Natural killer cell treated with Interleukin-12 subunit alpha and Interleukin-12 subunit beta and Interleukin-15 and Interleukin-18, amount 100 ng/mL, for 72 hours (primary cell): ENCODE measurements at places on chromosomes 12 and 14.

DNA sequence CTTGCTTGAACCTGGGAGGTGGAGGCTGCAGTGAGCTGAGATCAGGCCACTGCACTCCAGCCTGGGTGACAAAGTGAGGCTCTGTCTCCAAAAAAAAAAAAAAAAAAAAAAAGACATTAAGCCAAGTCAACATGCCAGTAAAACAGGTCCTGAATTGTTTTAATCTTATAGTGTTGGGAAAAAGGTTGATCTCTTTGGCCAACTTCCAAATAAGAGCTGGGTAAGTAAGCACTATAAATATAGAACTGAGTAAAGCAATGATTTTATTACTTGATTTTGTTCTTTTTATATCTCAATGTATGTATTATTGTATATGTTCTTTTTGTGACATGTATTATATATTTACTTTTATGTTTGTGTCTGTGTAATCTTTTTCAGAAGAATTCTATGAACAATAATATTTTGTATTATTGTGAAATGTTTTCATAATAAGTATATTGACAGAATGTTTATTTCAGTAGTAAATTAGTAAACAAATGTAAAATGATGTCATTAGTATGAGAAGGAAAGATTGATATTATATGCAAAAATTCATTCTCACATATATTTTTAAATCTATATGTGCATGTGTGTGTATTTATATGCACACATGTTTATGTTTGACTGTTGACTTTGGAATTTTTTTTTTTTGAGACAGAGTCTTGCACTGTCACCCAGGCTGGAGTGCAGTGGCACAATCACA is 9.6 kb upstream of the AKAP6 start:
- DNase-seq: no peak

GRCh38 chr14:104979758-104980610 is 1.8 kb upstream of the AHNAK2 start:
- DNase-seq: peak; percentile 52

GRCh38 chr14:99318959-99319295 is 46.9 kb upstream of the BCL11B start:
- DNase-seq: no peak

DNA sequence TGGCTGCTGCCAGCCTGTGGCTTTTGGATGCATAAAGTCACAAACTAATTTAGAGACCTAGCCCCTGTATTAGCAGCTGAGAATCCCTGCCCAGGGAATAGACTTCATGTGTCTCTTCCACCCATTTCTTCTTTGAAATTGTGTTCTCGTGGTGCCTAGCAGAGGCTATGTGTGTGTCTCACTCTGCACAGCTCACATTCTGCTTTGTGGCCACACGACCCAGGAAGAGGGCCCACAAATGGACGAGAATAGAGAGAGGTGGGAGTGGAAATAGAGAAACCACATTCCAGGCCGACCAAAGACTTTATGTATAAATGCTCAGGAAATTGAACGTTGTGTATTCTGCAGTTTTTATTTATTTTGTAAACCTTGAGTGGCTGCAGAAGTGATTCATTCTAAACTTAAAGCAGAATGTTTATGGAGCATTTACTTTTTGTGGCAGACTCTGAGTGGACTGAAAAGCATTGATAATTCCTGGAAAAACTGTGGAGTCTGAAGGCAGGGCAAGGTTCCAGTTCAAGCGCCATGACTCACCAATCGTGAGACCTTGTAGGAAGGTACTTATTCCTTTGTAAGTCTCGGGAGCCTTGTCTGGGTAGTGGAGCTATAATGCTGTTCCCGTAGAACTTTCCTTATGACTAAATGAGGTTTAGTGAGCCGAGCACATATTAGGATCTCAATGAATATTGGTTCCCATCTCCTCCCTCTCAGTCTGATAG is 9.1 kb downstream of the B4GALNT3 start:
- DNase-seq: no peak

DNA sequence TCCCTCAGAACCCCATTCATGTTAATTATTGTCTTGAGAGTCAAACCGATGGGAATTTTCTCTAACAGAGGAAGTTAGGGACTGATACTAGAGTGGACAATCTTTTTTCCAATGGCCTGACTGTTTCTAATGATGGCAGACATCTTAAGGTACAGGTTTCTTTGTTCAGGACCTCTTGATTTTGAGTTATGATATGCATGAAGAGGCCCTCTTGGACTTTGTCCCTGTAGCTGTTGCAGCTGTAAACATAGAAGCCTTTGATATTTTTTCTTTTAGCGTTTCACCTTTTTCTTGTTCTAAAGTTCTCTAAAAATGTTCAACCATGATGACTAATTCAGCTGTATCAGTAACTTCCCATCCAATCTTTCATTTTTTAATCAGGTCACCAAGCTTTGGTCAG is 53.0 kb downstream of the LGR5 start:
- no peak for DNase-seq

DNA sequence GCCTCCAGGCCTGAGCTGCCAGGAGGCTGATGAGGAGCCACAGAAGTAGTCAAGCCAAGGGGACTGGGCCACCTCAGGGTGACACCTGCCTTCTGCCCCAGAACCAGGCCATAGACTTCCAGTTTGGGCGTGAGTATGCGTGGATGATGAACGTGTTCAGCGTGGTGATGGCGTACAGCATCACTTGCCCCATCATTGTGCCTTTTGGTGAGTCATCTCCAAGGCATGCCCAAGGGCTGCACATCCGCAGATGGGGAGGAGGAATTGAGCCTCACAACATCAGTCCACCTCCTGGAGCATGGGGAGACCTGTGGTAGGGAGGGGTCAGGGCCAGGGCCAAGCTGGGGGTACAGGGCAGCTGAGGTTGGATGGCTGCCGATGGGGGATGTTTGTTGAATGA is 22.3 kb downstream of the NGB start:
- no peak for DNase-seq

DNA sequence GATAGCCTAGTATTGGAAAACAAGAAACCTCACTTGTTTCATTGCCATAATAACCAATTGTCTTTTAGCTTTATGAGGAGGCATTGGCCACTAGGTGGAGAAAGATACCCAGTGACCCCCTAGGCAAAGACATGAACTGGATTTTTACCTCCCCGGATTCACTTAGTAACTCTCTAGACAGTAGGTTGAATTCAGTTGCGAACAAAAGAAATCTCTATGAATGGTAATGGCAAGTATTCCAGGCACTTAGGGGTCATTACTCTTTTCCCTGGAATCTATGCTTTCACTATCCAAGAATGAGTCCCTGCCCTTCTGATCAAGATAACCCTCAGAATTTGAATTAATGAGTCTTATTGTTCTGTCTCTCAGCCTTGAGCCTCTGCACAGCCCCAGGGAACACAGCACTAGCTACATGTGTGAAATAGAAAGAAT is 29.5 kb upstream of the RHOJ start:
- DNase-seq: no peak

- no peak for DNase-seq
These were observed 201.6 kb upstream of the NUDT4 start for GRCh38 chr12:93176165-93176564.

- DNase-seq: no peak
These were observed 110.9 kb downstream of the ALG10B start for GRCh38 chr12:38427442-38427841.
